ENCODE measurements at places on chromosomes 6 and 20.
A peak's percentile ranks its signal among the peaks of the same experiment; 100 is the strongest.

GRCh38 chr6:73064266-73064665 lies 161.0 kb downstream of the KHDC1L start:
- DNase-seq = peak; percentile 48

- peak; percentile 7 for DNase-seq
Observed at GRCh38 chr20:24705486-24705885, 236.1 kb downstream of the SYNDIG1 start.

GRCh38 chr6:157574851-157575424 lies 193.9 kb downstream of the ZDHHC14 start:
- DNase-seq = no peak

- no peak for DNase-seq
Observed at GRCh38 chr20:46361381-46361780, 45.0 kb downstream of the ELMO2 start.

- peak; percentile 48 for DNase-seq
Observed at GRCh38 chr6:47084610-47085009, 42.5 kb upstream of the ADGRF1 start.

- DNase-seq = no peak
Observed at GRCh38 chr6:111806561-111807497, 66.4 kb downstream of the FYN start.

DNA sequence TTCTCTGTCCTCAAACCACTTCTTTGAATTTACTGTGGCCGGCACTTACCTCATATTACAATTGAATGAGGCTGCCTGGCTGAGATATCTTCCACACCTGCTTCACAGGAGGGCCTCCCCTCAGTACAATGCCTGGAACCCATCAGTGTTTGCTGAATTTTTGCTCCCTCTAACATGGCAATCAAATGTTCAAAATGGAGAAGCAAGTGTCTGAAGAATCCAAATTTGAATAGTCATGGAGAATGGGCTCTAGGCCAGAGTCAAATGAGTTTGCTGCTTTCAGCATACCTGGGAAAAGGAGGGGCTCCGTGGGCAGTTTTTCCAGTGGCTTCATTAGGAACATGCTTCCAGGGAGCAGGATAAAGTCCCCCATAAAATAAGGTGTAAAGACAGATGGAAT lies 564.8 kb downstream of the UTRN start:
- DNase-seq = no peak

DNA sequence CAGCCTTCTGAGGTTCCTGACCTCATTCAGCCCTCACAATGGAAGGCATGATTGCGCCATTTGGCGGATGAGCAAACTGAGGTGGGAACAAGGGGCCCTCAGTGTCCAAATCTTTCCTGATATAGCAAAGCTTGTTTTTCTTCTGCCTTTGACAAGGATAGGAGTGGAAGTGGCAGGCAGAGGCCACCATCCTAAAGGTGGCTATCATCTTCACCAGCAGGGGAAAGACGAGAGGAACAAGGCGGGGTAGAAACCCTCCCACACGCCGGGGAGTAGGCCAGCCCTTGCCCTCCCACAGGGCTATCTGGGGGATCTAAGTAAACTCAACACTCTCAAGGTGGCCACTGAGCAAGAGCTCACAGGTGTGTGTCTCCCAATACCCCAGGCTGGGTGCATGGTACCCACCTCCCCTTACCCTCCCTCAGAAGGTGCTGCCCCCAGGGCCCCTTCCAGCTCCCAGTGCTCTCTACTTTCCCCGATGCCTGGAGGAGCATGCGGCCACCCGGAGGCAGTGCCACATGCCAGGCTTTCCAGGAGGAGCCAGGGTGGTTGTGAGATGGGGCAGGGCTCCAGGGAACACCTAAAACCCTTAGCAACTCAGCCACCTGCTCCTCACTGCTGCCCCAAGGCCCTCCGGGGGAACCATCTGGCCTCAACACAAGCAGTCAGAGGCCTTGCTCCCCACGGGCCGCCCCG lies 11.2 kb downstream of the SPDEF start:
- DNase-seq = no peak

GRCh38 chr6:81215092-81215432 lies 537.4 kb downstream of the TENT5A start:
- DNase-seq = no peak

GRCh38 chr20:3768342-3769130 lies 983 bp upstream of the ADISSP start:
- DNase-seq = peak; percentile 69

GRCh38 chr6:162026843-162027242 lies 700.7 kb downstream of the PRKN start:
- DNase-seq = no peak

- no peak for DNase-seq
Observed at GRCh38 chr6:129777371-129777770, 67.4 kb upstream of the ARHGAP18 start.

DNA sequence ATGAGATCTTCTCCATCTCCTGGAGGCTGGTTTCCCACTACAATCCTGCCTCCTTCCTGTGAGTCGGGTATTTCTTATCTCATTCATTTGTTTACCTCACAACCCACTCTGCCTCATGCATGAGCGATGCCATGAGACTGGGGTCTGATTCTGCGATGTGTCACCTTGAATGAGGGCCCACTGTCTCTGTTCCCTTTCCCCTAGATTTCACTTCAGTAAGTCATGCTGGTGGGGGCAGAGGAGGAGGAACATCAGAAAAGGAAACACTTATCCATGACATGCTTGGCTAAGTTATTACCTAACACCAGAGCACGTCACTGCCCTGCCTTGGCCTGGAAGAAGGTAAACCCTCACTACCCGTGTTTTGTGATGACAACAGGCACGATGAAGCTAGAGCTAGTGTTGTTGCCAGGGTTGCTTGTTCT lies 337.4 kb upstream of the PRDM1 start:
- peak; percentile 56 for DNase-seq

- no peak for DNase-seq
Observed at GRCh38 chr6:51926125-51926524, 161.3 kb downstream of the PKHD1 start.

DNA sequence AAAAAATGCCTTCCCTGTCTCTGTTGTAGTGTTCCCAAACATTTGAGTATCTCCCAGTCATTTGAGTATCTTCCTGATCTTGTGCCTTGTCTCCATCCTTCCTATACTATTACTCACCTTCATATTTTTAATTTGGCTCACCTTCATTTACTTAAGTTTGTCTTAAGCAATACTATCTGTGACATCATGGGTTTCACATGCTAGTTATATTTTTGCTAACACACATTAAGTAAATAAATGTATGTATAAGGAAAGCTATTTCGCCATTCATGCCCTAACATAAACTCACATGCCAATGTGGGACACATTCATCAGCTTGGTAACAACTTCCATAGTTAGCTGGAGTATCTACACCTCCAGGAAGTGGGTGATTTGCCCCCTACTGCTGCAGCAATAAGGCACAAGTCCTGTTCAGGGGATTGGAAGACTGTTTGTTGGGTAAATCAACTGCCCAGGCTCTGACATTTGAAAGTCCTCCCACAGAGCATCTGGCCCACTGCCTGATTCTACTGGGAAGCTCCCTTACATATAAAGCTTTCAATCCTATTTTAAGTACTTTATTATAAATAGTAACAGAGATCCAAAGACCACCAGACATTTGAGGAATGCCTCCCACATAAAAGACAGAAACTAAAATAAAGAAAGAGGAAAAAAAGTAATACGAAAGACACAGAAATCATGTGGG lies 132.3 kb downstream of the ISM1 start:
- DNase-seq = no peak

- DNase-seq = no peak
Observed at GRCh38 chr6:144624716-144625115, 339.6 kb downstream of the UTRN start.

- DNase-seq = no peak
Observed at GRCh38 chr6:146679386-146679785, 80.6 kb downstream of the ADGB start.

GRCh38 chr20:22585786-22586493 lies 1.6 kb upstream of the FOXA2 start:
- DNase-seq = no peak

- no peak for DNase-seq
Observed at GRCh38 chr20:29750268-29750899, 1507.1 kb upstream of the DEFB115 start.

GRCh38 chr20:50387996-50388332 lies 122.2 kb upstream of the PTPN1 start:
- no peak for DNase-seq

DNA sequence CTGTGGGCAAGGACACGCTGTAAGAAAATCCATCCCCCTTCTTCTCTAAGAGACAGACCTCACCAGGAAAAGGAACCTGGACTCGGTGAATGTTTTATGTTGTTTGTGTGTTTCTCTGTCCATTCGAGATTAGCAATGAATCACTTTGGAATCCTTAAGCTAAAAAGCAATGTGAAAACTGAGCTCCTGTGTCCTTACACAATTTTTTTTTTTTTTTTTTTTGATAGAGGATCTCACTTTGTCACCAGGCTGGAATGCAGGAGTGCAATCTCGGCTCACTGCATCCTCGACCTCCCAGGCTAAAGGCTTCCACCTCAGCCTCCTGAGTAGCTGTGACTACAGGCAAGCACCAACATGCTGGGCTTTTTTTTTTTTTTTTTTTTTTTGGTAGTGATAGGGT lies 32.1 kb downstream of the BFSP1 start:
- no peak for DNase-seq

DNA sequence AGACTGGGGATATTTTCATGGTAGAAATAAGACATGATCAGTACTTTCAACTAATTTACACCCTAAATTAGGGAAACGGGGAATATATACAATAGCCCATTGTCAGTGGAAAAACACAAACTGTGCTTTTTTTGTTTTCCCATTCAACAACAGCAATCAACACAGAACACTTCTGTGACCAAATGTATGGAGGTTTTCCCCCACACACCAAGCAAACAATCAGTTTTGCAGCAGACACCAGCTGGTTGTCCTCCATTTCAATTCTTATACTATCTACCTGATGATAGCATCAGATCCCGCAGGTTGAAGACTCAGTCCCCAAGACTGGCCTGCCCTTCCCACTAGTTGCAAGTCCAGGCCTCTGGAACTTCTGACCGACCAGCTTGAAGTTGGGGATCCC lies 4.5 kb downstream of the HINT3 start:
- DNase-seq = no peak

- DNase-seq = peak; percentile 61
Observed at GRCh38 chr20:24328901-24329300, 140.5 kb upstream of the SYNDIG1 start.

- DNase-seq = no peak
Observed at GRCh38 chr6:27031302-27031701, 216.2 kb upstream of the PRSS16 start.

- DNase-seq = no peak
Observed at GRCh38 chr6:153101461-153101860, 29.6 kb downstream of the RGS17 start.

GRCh38 chr6:64256483-64256882 lies 620.9 kb downstream of the PHF3 start:
- no peak for DNase-seq

GRCh38 chr6:34113532-34113931 lies 32.4 kb downstream of the GRM4 start:
- DNase-seq = no peak

DNA sequence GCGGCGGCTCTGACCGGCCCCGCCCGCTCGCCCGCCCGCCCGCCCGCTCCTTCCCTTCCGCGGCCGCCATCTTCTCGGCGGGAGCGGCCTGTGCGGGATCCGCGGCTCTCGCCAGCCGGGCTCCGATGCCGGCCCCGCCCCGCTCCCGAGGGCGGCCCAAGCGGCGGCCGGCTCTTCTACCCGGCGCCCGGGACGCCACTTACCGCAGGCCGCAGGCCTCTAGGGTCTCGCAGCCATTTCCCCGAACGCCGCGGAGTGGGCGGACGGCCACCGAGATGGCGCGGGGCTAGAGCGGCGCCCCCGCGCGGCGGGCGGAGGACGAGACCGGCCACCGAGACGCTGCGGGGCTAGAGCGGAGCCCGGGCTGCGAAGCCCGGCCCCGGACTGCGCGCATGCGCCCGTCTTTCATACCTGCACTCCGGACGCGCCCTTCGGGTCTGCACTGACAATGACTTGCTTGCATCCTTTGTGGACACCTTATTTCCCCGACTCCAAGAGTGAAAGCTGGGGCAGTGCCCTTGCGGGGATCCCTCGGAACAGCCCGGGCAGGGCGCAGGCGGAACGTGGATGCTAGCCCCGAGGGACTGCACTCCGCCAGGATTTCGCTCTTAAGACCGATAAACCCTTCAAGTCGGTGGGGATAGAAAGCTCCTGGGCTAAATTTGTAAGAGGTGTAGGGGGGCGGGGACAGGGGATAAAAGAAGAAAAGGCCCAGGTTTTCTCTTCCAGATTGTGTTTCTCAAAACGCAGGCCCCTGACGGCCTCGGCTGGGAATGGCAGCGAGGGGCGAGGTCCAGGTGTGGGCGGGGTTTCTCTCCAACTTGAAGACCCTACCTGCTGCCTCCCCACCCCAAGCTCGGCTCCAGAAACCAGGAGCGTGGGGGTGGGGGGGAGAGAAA lies at the start of gene DIDO1:
Gene DIDO1, minus strand, starts transcription at position 277 of the 899 bp plus-strand sequence.
- peak; percentile 80 for DNase-seq

GRCh38 chr6:32785781-32786533 lies 22.6 kb upstream of the HLA-DQB2 start:
- DNase-seq = peak; percentile 63

DNA sequence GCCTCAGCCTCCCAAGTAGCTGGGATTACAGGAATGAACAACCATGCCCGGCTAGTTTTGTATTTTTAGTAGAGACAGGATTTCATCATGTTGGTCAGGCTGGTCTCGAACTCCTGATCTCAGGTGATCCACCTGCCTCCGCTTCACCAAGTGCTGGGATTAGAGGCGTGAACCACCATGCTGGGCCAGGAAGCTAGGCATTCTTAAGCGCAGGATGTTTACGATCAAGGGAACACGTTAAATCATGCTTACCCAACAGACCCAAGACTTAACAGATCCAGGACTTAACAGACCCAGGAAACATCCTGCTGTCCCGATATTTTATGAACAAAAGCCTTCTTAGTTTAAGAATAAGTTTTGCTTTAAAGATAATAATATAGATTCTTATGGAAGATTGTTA lies 9.1 kb downstream of the PTGIS start:
- no peak for DNase-seq

GRCh38 chr6:149897015-149897697 lies 757 bp downstream of the RAET1E start:
- DNase-seq = peak; percentile 98

- peak; percentile 20 for DNase-seq
Observed at GRCh38 chr6:90343576-90343975, 46.9 kb upstream of the BACH2 start.

DNA sequence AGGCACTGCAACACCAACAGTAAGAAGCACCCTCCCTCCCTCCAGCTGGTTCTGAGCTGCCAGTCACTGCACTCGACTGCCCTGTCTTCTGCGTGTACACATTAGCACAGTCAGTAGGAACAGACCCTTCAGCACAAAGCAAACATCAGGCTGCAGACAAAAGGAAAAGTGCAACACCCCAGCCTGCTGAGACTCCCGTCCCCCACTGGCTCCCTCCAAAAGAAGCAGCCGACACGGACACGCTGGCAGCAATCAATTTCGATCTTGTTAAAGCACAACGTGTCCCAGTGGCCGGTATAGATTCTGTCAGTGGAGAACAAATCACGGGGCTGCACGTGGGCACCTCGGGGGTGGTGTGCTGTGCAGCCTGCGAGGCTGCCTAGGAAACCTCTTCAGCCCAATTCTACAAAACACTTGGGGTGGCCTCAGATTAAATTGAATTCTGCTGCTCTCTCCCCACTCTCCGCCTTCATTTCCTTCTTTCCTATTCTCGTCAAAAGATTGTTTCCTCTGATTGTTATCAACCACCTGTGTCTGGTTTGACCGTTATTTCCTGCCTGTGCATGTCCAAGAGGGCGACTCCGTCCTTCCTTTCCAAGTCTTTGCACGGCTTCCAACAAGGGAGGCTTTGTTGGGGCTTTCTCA lies 38.7 kb downstream of the TRAF3IP2 start:
- no peak for DNase-seq
